NCI-H446 treated with DMSO at 0.1 percent for 48 hours (cell line): ENCODE measurements at places on chromosomes 11 and 22.

DNA sequence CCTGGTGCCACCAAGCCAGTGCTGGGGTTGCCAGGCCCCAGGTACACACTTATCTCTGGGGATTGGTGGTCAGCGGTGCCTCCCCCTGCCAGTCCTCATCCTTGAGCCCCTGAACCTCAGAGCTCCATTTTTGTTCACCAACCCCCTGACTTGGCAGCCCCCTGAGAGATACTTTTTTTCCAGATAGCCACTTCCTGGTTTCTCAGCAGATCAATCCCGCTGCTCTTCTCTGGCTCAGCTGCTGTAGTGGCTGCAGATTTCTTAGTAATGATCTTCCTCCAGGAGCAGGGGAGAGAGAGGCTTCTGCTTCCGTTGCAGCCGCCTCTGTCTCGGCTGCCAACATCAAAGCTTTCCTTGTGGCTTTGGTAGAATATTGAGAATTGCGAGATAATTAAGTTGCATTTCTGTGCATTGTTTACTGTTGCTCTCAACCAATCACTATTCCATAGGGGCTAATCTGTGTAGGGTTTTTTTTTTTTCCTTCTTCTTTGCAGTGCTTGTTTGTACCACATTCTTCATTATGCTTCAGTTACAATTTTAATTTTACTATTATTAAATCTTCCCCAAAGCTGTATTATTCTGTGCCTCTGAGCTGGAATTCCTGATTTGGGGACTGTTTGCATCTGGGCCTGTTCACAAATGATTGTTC is 92.1 kb downstream of the PKNOX2 start:
- no peak for DNase-seq

- DNase-seq: no peak
Observed at GRCh38 chr11:101583251-101584128, at the start of gene TRPC6. TSS of gene TRPC6 (minus strand) at chr11:101584007. CDS start at chr11:101583503, 504 bp downstream.

- no peak for DNase-seq
Observed at GRCh38 chr11:95605271-95605940, 184.2 kb downstream of the FAM76B start.

GRCh38 chr11:33912405-33913361 is 20.8 kb upstream of the LMO2 start:
- peak; percentile 98 for DNase-seq

DNA sequence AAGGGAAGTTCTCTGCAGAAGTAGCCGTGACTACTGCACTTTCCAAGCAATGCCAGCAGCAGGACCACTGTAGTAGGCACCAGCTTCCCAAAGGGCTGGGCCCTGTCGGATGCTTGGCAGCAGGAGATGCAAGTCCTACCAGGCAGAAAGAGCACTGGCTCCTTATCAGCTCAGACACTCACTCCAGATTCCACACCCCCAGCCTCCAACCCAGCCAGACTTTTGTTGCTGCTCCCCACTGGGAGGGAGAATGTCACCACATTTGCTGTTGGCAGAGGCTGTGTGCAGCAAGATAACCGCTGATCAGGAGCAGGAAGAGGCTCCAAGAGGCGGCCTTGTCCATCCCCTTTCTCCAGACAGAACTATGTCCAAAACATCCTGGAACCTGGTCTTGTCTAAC is 118.7 kb downstream of the C11orf58 start:
- no peak for DNase-seq

GRCh38 chr11:114397349-114397982 is 2.8 kb downstream of the C11orf71 start:
- DNase-seq: no peak

DNA sequence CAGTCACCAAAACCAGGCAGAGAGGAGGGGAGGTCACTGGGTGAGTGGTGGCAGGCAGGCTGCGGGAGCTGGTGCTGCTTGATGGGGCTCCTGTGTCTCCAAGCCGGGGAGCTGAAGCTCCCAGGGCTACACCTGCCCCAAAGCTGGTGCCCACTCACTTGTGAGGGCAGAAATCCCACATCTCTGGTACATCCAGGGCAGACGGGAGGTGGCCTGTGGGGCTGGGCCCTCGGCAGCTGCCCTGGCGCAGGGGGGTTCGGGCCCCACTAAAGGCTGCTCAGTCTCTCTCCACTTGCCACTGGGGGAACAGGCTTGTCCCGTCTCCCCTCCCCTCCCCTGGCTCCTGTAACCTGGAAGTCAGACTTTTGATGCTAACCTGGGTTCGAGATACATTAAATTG is 55.6 kb upstream of the PPARA start:
- no peak for DNase-seq

GRCh38 chr11:66639066-66639813 is 737 bp downstream of the RBM4 start:
- no peak for DNase-seq
